BJ (cell line): ENCODE measurements at places on chromosomes 4 and X.

- DNase-seq, result no peak
Observed at GRCh38 chrX:152038804-152039203, 64.3 kb upstream of the GABRE start.

DNA sequence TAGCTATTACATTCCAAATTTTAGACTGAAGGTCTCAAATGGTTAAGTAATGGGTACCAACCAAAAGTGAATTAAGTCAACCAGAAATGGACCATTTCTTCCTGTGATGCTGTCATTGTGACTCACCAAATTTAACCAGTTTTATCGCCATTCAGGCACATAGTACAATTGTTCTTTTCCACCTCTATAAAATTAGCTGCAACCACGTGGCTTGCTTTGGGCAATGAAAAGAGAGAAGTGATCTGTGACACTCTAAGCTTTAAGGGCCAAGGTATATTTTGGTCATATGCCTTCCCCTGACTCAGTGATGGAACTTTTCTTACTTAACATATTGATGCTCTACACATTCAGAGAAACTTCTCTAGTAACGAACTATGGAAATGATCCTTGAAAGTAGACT is 20.3 kb upstream of the PHF8 start:
- DNase-seq, result no peak

DNA sequence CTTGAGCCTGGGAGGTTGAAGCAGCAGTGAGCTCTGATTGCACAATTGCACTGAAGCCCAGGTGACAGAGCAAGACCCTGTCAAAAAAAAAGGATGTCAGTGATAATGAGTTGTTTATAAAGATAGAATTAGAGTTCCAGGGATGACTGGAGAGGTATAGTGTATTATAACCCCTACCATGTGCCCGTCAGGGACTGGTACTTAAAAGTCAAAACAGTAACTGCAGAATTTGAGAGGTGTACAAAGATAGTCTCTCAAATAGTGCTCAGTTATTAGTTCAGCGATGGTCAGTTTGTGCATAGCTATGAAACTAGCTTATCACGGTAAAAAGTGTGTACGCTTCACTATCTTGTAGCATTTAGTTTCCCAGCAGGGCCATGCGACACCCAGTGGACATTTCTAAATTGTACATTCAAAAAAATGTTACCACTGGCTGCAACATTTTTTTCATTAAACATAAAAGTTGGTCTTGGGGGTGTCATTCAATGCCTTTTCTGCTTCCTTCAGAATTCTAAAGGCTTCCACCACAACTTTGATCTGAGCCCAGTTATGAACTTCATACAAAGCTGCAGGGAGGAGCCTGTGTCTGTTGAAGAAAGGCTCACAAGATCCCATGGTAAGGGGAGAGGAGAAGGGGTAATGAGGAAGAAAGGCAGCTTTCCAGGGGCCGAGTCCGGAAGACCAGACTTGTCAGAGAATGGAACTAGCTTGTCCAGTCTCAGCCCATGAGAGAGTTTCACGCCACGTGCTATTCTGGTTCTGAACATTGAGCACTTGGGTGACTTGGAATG is 9.2 kb upstream of the GYG2 start:
- no peak for DNase-seq

GRCh38 chr4:24244663-24245490 is 339.5 kb downstream of the DHX15 start:
- no peak for DNase-seq
